ENCODE measurements at places on chromosomes 7 and 10.
A peak's percentile ranks its signal among the peaks of the same experiment; 100 is the strongest.

DNA sequence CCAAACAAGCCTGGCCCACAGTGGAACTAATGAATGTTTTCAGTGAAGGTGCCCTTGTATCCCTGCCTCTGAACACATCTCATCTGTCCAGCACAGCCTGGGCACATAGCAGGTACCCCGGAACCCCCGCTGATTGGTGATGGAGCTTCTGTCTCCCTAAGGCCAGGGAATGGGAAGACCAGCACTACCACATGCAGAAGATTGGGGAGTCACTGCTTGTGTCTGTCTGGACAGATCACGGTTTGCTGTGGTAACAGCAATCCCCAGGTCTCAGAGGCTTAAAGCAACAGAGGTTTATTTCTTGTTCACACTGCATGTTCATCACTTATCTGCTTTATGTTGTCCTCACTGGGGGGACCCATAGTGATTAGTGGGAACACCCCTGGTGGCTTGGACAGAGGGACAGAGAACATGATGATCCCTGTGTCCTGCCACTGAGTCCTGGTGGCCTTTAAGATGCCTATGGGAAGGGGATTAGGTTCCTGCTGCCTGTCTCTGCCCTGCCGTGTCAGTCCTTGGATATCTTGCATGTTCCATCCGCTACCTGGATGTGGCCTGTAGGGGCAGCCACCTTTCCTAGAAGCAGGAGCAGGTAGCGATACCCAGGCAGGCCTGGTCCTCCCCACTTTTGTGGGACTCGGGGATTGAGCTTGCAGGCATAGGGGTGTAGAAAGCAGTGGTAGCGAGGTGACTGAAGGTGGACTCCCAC is 3.6 kb downstream of the TSPAN14 start:
- no peak for DNase-seq

DNA sequence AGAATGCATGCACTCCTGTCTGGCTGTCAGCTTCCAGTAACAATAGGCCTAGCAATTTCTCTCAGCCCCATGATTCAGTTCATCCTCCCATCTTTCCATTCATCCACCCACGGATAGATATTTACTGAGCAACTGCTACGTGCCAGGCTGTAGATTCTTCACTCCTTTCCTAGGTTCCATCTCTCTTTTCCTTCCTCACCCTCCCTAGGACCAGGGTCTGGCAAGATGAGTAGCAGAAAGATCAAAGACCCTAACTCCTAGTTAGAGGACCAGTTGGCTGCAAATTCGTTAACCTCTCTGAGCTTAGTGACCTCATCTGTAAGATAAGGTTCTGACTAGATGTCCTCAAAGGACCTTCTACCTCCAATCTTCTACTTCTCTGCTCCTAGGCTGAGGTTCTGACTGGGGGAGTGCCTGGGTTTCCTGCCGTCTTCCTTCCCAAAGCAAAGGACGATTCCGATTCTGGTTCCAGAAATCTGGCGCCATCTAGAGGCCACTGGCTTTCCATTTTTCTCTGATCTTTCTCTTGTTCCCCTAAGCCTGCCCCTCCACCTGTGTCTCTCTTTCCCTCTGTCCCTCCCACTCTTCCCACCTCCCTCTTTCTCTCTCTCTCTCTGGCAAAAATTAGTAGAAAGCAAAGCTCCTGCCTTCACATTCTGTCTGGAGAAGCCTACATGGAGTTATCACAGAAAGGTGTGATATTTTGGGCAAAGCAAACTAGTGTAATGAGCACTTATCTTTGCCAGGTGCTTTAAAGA is 26.2 kb downstream of the TBATA start:
- DNase-seq, result peak; percentile 88

DNA sequence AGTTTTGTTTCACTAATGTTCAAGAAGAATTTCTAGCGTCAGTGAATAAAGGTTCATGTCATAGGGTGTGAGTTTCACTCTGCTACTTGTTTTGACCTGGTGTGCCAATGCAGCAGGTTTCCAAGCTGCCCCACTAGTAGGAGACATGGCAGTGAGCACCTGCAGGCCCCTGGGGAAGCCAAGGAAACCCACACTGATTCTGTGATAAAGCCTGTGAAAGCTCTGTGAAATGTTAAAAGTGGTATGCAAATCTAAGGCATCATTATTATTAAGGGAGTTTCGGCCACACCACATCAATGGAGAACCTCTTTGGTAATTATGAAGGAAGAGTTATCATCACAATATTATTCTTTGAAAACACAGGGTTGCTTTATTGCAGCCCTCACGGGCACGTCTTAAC is 46.4 kb downstream of the ABCB5 start:
- no peak for DNase-seq

- DNase-seq, result peak; percentile 68
Observed at GRCh38 chr7:142873281-142873784, 12.2 kb downstream of the TRPV6 start.

GRCh38 chr7:25752967-25753791 is 398.8 kb upstream of the NFE2L3 start:
- DNase-seq, result no peak

- no peak for DNase-seq
Observed at GRCh38 chr7:21850531-21851285, 95.0 kb downstream of the CDCA7L start.

- no peak for DNase-seq
Observed at GRCh38 chr7:103577059-103577458, 131.1 kb upstream of the SLC26A5 start.

GRCh38 chr10:102188298-102188940 is 36.2 kb downstream of the NOLC1 start:
- DNase-seq, result no peak

DNA sequence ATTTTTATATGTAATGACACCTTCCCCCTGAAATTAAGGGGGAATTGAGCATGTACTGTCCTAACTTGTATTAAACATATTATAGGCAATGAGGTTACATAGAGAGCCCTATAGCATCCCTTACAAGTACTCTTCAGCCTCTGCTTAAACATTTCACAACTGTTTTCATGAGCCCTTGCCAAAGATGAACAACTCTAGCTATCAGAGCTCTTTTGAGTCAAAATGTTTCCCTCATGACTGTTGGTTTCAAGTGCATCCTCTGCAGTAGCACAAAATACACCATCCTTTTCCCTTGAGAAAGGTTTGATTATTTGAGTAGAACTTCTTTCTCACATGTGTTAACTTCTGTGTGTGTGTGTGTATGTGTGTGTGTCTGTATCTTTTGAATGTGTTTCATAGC is 1157.6 kb upstream of the CELF2 start:
- no peak for DNase-seq

DNA sequence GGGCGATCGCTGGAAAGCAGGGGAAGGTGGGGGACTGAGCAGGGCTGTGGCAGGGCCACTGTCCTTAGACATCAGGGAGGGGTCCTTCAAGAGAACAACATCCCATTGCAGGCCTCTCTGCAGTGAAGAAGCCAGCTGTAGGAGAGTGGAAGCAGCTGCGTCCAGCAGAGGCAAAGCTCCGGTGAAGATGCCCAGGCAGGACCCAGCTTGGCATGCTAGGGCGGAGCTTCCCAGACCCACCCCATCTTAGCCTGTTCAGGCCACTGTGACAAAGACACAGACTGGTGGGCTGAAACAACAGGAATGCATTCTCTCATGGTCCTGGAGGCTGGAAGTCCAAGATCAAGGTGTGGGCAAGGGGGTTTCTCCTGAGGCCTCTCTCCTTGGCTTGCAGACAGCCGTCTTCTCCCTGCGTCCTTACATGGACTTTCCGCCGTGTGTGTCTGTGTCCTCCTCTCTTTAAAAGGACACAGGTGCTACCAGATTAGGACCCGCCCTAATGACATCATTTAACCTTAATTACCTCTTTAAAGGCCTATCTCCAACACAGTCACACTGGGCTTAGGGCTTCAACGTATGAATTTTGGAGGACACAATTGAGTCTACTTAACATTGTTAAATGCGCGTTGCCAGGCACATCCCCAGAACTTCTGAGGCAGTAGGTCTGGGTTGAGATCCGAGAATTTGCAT is 178.1 kb upstream of the GRB10 start:
- DNase-seq, result no peak

- peak; percentile 27 for DNase-seq
Observed at GRCh38 chr10:58513188-58514110, 777 bp downstream of the BICC1 start.

DNA sequence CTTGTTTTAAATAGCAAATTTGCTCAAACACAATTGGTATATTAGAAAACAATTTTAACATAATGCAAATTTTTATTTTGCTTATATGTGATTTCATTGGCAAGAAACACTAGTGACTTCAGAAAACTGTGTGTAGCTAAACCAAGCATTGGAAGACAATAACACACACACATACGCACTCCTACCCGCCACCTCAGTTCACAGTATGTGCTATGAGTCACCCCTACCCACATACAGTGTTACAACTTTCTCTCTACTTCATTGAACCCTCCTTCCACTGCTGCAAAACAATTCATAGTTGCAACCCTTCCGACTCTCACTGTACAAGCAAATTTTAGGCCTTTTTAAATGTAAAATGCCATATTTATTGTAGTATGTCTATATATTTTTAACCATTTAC is 119.9 kb upstream of the THSD7A start:
- DNase-seq, result no peak

DNA sequence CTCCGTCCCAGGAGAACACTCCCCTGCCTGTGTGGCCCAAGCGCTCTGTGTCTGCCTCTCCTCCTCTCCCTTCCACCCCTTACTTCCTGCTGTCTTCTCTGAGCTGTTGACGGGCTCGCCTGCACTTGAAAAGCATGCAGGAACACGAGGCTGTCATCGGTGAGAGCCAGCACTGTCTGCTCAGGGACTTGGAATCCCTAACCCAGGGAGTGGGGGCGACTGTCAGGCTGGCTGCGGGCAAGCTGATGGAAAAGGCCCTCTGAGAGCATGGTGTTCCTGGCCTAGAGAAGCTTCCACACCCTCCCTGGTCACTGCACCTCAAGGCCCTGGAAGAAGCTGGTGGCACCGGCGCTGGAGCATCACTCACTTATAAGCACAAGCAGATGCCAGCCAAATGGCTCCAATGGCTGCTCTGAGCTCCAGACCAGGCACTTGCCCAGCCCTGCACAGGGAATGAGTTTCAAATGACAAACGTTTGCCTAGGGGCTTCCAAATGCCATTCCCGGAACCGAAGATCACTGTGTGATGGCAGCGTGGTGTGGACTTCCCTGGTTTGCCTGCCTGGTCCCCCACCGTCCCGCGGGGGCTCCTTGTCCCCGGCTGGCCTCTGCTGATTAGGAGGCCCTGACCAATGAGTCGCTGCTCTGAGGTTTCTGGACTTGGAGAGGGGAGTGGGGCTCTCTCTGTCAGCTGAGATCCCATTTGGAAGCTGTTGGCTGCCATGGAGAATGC is 56.7 kb upstream of the EBF3 start:
- DNase-seq, result no peak

GRCh38 chr7:148702876-148703670 is 4.4 kb downstream of the CUL1 start:
- no peak for DNase-seq

- no peak for DNase-seq
Observed at GRCh38 chr7:102170393-102170970, 116.2 kb upstream of the SH2B2 start.

- no peak for DNase-seq
Observed at GRCh38 chr10:58806323-58806722, 293.7 kb downstream of the BICC1 start.

GRCh38 chr10:77087366-77087765 is 550.2 kb downstream of the KCNMA1 start:
- no peak for DNase-seq

DNA sequence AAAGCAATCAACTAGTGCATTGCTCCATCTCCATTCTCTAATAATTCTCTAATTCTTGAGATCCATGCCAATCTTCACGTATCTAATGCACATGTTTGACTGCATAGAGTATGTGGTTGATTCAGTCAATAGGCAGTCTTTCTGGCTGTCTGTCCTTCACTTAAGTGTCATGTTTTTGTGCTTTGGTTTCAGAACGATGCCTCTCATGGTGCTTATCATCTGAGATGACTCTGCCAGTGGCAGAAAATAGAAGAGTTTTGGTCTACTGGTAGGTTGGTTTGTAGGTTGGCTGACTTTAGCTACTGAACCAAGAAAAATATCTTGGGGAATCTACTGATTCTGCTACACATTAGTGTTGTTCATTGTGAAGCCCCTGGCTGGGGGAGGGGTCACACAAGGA is 364.2 kb downstream of the SFMBT2 start:
- DNase-seq, result no peak

- DNase-seq, result no peak
Observed at GRCh38 chr10:132814469-132814856, 28.5 kb upstream of the NKX6-2 start.

- no peak for DNase-seq
Observed at GRCh38 chr7:81430761-81431160, 339.1 kb downstream of the HGF start.

- no peak for DNase-seq
Observed at GRCh38 chr7:84317536-84317935, 122.9 kb upstream of the SEMA3A start.

DNA sequence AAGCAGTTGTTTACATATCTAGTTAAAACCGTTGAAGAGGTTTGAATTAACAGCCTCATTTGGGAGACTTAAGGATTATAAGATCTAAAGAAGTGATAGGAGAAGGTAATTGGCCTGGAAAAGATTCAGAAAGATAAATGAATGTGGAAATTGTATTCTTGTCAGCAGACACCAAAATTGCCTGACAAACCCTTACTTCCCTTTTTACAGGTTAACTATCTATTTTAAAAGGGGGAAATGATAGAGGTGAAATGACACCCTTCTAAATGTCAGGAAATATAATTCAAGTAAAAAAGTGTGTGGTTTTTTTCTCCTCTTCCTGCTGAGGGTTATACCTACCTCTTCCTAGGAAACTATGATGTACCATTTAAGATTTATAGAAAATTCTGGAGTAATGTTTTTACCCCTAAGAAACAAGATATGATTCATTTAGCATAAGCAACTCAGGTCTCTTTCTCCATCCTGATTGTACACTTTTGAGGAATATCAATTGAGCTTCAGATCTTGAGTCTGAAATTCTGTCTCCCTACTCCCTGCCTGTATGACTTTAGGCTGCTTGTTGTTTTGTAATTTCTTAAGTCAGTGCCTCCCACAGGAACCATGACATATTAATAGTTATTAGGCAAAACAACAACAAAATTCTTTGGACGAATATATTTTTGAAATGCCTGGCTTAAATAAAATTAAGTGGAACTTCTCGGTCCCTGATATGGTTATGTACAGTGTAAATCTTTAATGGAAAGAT is 250.4 kb downstream of the RNLS start:
- peak; percentile 39 for DNase-seq

GRCh38 chr10:8054494-8055407 is at the start of gene GATA3:
GATA3 (plus strand) TSS chr10:8054688; CDS start chr10:8055656, 968 bp downstream.
- peak; percentile 52 for DNase-seq

DNA sequence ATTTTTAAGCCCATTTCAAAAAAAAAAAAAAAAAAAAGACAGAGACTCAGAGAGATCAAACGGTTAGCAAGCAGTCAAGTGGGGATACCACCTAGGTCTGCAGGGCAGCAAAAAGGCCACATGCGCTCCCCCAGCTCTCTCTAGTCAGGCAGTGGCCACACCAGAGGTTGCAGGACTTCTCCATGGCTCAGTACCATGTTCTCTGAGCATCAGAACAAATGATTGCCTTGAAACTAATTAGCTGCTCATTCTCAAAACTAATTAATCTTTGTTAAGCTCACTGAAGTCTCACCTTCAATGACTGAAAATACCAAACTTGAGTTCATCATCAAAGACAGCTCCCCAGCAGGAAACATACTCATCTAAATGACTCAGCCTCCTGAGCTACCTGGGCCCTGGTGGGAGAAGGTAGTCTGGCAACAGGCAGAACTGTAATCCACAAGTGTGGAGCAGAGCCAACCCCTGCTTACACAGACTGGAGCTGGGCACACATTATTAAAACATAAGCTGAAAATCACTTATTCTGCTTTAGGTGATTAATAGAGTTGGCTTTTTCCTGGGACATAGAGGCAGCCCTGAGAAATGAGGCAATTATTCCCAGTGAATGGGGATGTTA is 319.6 kb downstream of the GRID1 start:
- DNase-seq, result no peak

- DNase-seq, result no peak
Observed at GRCh38 chr7:139982927-139983920, 79.5 kb downstream of the PARP12 start.

Measured in suppressor macrophage (primary cell).